M059J (cell line): ENCODE measurements at places on chromosomes 2 and 18. TPM values are rescaled to one million over a fixed set of nuclear protein-coding genes. Genes with fewer than 3 reads are reported as not detected.

DNA sequence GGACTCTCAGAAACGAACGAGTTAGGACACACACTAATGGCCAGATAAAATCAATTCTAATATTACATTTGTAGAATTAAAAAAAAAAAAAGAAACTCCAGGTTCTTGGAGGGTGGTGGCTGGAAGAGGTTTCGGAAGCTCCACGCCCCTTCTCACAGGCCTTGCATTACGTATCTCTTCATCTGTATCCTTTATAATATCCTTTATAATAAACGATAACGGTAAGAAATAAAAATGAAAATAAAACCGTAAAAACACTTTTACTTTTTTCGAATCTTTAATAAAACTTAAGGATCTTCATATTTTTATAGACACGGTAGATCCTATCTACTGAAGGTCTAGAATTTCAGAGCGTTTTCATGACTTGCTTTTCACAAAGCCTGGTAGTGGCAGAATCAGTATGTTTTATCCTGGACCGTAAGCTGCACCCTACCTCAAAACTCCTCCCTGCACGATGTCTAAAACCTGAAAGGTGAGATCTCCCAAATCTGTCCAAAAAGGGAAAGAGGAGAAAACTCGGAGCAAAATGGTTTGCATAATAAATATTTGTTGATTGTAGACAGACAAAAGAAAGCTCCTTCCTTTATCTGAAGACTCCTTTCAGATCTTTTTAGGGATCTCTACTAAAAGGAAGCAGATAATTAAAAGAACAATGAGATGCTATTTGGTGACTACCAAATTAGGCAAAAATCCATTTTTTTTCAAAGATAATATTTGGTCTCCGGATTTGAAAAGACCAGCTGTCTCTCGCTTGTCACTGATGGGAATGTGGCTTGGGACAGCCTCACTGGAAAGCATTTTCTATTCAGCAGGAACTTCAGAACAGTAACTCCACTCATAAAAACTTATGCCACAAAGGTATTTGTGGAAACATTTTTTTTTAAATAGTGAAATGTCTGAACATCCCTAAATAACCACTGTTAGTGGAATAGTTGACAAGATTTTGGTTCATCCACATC, 2.0 kb upstream of the CXCR4 start:
- no peak for DNase-seq

- no peak for DNase-seq
Observed at GRCh38 chr18:71707985-71708500, 836.1 kb downstream of the CBLN2 start.

GRCh38 chr2:157746234-157746950, 117.7 kb upstream of the ACVR1C start:
- DNase-seq = peak; percentile 28

- peak; percentile 64 for DNase-seq
Observed at GRCh38 chr18:47932603-47933002, 2.1 kb upstream of the SMAD2 start.

DNA sequence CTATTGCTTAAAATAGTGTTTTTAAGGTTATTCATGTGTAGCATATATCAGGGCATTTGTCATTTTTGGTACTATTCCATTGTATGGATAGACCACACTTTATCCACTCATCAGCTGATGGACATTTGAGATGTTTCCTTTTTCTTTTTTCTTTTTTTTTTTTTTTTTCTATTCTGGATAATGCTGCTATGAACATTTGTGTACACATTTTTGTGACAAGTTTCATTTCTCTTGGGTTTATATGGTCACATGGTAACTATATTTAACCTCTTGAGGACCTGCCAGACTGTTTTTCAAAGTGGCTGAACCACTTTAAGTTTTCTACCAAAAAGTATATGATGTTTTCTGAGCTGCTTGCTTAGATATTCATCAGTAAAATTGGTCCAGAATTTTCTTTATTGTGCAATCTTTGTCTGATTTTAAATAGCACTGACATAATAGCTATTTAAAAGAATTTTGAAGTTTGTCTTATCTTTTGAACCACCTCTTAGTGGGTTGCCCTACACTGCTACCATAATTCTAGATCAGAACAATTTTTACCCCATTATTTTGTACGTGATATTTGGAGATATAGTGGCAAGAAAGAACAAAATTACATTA, 219.4 kb upstream of the SIX3 start:
- no peak for DNase-seq

GRCh38 chr2:98892871-98893270, 43.2 kb downstream of the CRACDL start:
- DNase-seq = no peak

DNA sequence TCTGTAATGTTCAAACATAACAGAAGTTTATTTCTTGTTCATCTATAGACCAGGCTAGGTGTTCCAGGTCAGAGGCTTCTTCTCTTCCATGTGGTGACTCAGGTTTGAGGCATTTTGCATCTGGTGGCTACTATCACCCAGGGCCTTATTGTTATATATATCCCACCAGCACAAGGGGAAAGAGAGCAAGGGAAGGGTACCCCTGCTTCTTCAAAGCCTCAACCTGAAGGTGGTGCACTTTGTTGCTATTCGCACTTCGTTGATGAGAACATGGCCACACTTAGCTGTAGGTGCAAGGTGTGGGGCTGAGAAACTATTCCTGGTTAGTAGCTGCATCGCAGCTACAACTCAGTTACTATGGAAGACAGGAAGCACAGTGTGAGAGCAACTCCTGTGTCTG, 27.4 kb upstream of the SLC3A1 start:
- DNase-seq = peak; percentile 15

- DNase-seq = no peak
Observed at GRCh38 chr2:27502142-27502541, 5.5 kb downstream of the GCKR start.

DNA sequence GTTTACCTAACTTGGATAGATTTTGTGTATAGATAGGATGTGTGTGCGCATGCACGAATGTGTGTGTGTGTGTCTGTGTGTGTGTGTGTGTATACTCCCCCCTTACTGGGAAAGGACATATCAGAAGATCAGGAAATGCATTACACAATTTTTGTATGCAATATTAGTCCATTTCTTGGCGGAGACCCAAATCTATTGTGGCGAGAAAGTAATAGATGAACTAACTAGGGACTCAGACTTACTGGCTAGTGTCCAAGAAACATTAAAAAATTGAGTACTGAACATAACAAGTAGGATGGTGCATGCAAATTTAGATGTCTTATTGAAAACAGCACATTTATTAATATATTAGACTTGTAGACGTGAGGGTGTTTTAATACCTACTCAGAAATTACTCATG, 1036.5 kb upstream of the FANCL start:
- DNase-seq = no peak

GRCh38 chr18:5975111-5976002, 80.0 kb upstream of the TMEM200C start:
- peak; percentile 74 for DNase-seq

GRCh38 chr2:120305296-120305695, 40.6 kb upstream of the INHBB start:
- DNase-seq = no peak

- DNase-seq = no peak
Observed at GRCh38 chr2:213125646-213126347, 25.6 kb downstream of the IKZF2 start.

DNA sequence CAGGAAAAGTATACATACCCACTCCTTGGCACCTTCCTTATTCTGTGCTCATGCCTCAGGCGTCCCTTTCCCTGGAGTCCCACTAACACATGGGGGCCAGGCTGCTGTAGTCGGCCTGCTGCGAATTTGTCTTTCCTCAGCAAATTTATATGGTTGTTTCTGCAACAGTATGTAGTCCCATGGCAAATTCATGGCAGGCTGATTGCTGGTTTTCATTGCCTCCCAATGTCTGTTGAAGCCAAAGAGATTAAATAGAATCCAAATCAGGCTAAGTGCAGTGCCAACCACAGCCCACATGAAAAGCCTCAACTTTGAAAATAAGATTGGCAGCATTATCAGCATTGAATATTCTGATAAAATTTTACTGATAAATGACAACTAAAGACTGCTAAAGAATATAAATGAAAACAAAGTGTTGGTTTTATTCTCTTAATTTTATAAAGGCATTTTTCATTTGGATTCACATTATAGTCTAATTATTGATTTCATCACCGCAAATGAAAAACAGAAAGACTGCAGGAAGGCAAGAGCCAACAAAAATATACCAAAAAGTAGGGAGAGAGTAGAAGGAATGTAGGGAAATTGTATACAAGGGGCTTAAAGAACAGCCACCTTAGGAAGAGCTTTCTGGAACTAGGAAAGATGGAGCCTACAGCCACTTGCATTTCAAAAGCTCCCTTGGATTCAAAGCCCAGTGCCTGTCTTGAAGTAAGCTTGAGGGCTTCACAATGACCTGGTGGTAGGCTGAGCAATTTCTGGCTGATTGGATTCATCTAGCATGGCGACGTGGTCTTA, 283.7 kb upstream of the MMADHC start:
- DNase-seq = no peak

- DNase-seq = peak; percentile 87
Observed at GRCh38 chr2:180761224-180761623, 219.2 kb upstream of the UBE2E3 start.

DNA sequence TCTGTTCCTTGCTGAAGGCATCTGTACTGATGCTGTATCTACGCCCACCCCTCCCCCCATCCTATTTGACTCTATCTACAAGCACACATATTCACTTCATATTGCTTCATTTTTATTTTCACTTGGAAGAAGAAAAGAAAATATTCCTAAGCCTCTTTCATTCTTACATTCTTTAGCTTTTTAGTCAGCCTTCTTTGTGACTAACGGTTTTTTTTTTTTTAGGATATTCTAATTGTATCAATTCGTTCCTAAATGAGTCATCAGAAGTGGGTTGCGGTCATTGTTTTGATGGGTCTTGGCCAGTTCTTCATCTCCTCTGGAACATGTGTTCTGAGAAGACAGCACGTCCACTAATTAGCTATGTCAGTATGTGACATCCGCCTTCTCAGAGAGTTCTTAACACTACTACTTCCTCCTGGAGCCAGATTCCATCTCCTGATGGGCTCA, 88.7 kb downstream of the MYO1B start:
- peak; percentile 93 for DNase-seq

CNDP1 gene
- total RNA-seq = not detected in 2 replicates

KCNS3 gene
- 65.7 and 72.5 TPM in 2 replicates for total RNA-seq

ACADL gene
- total RNA-seq = not detected in 2 replicates

UGT1A3 gene
- not detected in 2 replicates for total RNA-seq

TMEM198 gene
- total RNA-seq = 2.5 and 3.5 TPM in 2 replicates

REG3G gene
- total RNA-seq = not detected in 2 replicates

MORN2 gene
- total RNA-seq = 30.6 and 34.7 TPM in 2 replicates

WDR12 gene
- 18.9 and 33.0 TPM in 2 replicates for total RNA-seq

SETBP1 gene
- 1.9 and 4.1 TPM in 2 replicates for total RNA-seq

CHPF gene
- 117 and 227 TPM in 2 replicates for total RNA-seq

VIL1 gene
- not detected in 2 replicates for total RNA-seq
